A549 treated with CpdA at 1 μM for 4 hours (cell line): ENCODE measurements at places on chromosomes 7 and 10. TPM values are rescaled to one million over a fixed set of nuclear protein-coding genes. Genes with fewer than 3 reads are reported as not detected.

GOT1 gene
- 34.3 to 41.7 TPM (median 38.9 TPM) in 5 replicates for total RNA-seq

CFAP43 gene
- total RNA-seq: 0.16 to 0.22 TPM (median 0.22 TPM) in 5 replicates

CALHM3 gene
- total RNA-seq: 0.21 to 0.63 TPM (median 0.36 TPM) in 5 replicates

LIPN gene
- total RNA-seq: not detected in 5 replicates

TMEM168 gene
- total RNA-seq: 7.9 to 12.1 TPM (median 9.5 TPM) in 5 replicates

LIPK gene
- total RNA-seq: not detected in 5 replicates

TWIST1 gene
- total RNA-seq: 1.4 to 4.2 TPM (median 3.6 TPM) in 5 replicates

GRM3 gene
- total RNA-seq: not detected in 5 replicates

PLPP4 gene
- total RNA-seq: 0.09 to 0.14 TPM (median 0.13 TPM) in 4 of 5 replicates, not detected in the other

ARHGAP21 gene
- 45.9 to 74.6 TPM (median 51.7 TPM) in 5 replicates for total RNA-seq

SLC25A40 gene
- 5.0 to 8.6 TPM (median 8.4 TPM) in 5 replicates for total RNA-seq

RBM20 gene
- total RNA-seq: 1.1 to 1.8 TPM (median 1.4 TPM) in 5 replicates

EPDR1 gene
- 69.7 to 80.3 TPM (median 75.1 TPM) in 5 replicates for total RNA-seq

LRIT1 gene
- not detected in 5 replicates for total RNA-seq

CAMK1D gene
- 6.3 to 8.0 TPM (median 7.6 TPM) in 5 replicates for total RNA-seq

SPDYE9 gene
- total RNA-seq: not detected in 5 replicates

MEIG1 gene
- total RNA-seq: 0.74 to 1.4 TPM (median 0.98 TPM) in 4 of 5 replicates, not detected in the other

RPP38 gene
- 33.9 to 39.0 TPM (median 37.2 TPM) in 5 replicates for total RNA-seq

EVX1 gene
- 0.03 to 0.09 TPM (median 0.07 TPM) in 3 of 5 replicates, not detected in the others for total RNA-seq

ZNF804B gene
- total RNA-seq: not detected in 5 replicates

NEUROD6 gene
- total RNA-seq: not detected in 5 replicates

ICA1 gene
- total RNA-seq: 1.1 to 1.7 TPM (median 1.1 TPM) in 5 replicates

ECHDC3 gene
- total RNA-seq: 7.3 to 10.9 TPM (median 8.5 TPM) in 5 replicates

SLC37A3 gene
- 23.3 to 28.3 TPM (median 27.5 TPM) in 5 replicates for total RNA-seq
